ENCODE measurements at places on chromosomes 5 and 9.

DNA sequence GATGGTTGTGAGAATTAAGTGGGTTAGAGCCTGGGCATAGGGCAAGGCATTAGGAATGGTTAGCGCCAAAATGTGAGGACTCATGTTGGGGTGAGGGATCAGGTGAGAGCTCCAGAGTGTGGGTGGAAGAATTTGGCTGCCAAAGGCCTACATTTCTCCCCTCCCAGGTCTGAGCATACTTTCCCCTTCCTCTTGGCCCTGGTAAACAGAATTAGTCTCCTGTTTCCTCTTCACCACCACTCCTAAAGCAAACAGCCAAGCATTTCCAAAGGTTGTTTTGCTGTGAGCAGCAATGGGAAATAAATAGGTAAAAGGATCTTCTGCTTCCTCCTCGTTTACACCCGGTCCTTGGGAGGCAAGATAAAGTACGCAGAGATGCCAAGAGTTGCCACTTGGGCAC lies 132.5 kb downstream of the ZSWIM6 start:
- no peak for DNase-seq

- DNase-seq: no peak
These were observed 103.2 kb upstream of the IL7R start for GRCh38 chr5:35753500-35753899.

GRCh38 chr5:141199359-141200235 lies at the start of gene PCDHB11:
Gene PCDHB11, plus strand, starts transcription at chr5:141199627. Its CDS starts 148 bp downstream, at chr5:141199775.
- no peak for DNase-seq

GRCh38 chr9:111961575-111961974 lies 65.0 kb downstream of the UGCG start:
- peak; percentile 86 for DNase-seq

GRCh38 chr5:76816110-76816831 lies 2.6 kb upstream of the F2RL1 start:
- no peak for DNase-seq

GRCh38 chr9:120336021-120336752 lies 243.8 kb downstream of the CDK5RAP2 start:
- DNase-seq: peak; percentile 7

DNA sequence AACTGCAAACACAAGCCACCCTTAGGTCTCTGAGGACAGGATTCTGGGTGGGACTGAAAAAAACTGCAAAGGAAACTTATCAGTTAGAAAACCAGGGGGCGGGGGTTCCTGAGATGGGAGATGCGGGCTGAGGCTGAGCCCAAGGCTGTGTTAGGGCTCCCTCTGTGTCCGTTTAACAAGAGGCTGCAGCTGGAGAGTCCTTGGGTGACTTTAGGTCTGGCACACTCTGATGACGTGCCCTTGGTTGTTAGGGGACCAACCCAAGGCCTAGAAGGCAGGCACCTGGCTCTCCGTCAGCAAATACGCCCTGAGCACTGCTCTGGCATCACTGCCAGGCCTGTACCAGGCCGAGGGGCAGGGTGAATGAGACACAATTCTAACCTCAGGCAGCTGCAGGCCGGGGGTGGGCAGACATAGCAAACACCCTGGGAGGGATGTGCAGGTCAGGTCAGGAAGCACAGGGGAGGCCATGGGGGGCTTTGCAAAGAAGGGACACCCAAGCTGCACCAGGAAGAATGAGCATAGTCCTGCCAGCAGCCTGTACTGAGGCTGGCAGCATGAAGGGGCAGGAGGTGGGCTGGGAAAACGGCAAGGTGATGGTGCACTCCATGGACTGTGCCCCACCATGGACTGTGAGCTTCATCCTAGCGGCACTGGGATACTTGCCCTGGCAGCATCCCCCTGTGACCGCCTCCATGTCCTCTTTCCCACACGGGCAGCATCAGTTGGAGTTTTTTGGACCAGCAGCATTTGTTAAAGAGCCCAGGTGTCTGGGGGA lies 137.9 kb downstream of the GABBR2 start:
- DNase-seq: no peak

All from IMR-90 (cell line).